ENCODE measurements at places on chromosomes 7 and 10.

- no peak for DNase-seq
Observed at GRCh38 chr10:51964630-51965029, 265.2 kb upstream of the CSTF2T start.

DNA sequence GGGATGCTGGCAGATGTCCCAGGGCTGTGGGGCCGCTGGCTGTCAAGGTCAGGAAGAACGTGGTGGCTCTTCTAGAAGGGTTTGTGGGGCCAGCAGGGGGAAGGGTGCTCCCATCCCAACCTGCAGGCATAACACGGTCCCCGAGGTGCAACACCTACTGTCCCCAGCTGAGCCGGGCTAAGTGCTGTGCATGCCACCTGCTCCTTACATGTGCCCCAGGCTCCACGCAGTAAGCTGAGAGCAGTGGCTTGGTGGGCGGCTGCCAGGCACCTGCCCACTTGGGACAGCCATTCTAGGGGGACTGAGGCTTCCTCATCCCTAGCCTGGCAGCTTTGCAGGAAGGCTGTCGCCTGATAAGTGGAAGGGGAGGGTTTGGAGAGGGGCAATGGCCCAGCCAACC, 14.2 kb upstream of the ZNF735 start:
- DNase-seq, result no peak

DNA sequence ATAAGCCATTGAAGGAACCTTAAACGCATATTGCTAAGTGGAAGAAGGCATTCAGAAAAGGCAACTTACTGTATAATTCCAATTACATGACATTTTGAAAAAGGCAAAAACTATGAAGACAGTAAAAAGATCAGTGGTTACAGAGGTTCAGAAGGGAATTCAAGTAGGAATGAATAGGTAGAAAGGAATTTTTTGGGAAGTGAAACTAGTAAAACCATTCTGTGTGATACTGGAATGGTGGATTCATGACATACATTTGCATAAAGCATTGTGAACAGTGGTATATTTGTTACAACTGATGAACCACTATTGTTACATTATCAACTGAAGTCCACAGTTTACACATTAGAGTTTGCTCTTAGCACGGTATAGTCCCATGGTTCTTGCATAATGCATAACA, 114.2 kb upstream of the GPR22 start:
- no peak for DNase-seq

- peak; percentile 16 for DNase-seq
Observed at GRCh38 chr7:110442381-110442837, 648.5 kb upstream of the LRRN3 start.

GRCh38 chr10:118590334-118590733, 5.1 kb downstream of the PRLHR start:
- DNase-seq, result peak; percentile 76

- no peak for DNase-seq
Observed at GRCh38 chr10:82278401-82279182, 403.6 kb downstream of the NRG3 start.

- DNase-seq, result peak; percentile 79
Observed at GRCh38 chr10:69337296-69338132, 59.2 kb downstream of the HK1 start.

GRCh38 chr7:137579913-137580640, 236.5 kb upstream of the PTN start:
- DNase-seq, result no peak

- no peak for DNase-seq
Observed at GRCh38 chr7:150735596-150736358, 1.4 kb upstream of the GIMAP5 start.

GRCh38 chr10:50432211-50433009, 181.1 kb upstream of the ASAH2 start:
- no peak for DNase-seq

DNA sequence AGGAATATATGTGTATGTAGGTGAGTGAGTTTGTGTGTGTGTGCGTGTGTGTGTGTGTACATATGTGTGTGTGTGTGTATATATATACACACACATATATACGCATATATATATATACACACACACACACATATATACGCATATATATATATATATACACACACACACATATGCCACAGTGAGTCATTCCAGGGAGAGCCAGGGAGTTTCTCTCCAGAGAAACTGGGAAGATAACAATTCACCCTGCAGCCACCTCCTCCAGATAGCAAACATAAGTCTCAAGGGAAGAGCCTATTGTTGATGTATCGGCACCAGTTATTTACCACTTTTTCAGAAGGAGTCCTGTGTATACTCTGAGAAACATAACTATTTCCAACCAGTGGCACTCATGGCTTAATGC, 102.3 kb upstream of the STK17A start:
- DNase-seq, result no peak

- DNase-seq, result no peak
Observed at GRCh38 chr10:79001082-79001885, 67.5 kb upstream of the ZMIZ1 start.

DNA sequence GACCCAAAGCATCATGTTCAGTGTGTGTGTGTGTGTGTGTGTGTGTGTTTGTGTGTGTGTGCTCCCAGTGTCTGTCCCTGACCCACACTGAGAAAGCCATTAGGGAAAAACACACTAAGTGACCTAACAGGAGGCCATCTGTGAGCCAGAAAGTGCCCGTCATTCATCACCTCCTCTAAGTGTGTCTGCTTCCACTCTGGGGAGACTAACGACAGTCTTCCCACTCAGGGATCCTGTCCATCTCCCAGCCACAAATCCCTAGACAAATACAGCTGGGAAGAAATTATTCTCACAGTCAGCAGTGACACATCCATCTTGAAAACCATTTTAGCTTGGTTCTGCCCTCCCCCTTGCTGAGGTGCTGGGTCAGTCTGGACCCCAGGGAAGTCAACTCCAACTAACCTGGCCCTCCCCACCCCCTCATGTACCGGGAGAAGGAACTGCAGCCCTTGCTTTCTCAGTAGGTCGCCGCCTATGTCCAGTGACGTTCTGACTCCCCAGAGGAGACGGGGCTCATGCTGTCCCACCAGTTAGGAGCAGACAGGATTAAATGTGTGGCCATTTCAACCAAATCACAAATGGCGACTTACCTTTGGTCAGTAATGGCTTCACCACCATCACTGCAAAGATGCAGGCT, 296.5 kb upstream of the ZNF32 start:
- no peak for DNase-seq

- no peak for DNase-seq
Observed at GRCh38 chr7:139727151-139727705, 50.6 kb downstream of the HIPK2 start.

GRCh38 chr10:78972160-78972946, 96.4 kb upstream of the ZMIZ1 start:
- no peak for DNase-seq

- DNase-seq, result no peak
Observed at GRCh38 chr10:91705948-91706670, 73.2 kb upstream of the PPP1R3C start.
